ENCODE measurements at places on chromosomes 1 and 21.

GRCh38 chr1:101278845-101279244, 42.0 kb downstream of the S1PR1 start:
- DNase-seq: no peak

DNA sequence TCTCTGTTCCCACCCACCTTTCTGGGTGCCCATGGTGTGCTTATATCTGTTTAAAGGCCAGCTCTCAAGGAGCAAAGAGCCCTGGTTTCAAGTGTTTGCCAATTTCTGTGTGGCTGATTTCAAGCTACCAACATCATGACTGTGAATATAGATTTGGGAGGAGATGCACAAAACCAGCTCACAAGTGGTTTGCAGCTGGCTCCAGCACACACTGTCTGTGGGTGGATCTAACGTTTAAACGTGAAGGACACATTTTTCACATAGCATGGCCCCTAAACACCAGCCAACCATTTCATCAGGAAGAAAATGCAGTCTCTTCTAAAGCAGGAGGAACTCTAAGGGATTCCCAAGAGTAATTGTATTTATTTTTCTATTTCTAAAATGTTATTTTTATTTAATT, 65.2 kb downstream of the FCRL5 start:
- DNase-seq: no peak

DNA sequence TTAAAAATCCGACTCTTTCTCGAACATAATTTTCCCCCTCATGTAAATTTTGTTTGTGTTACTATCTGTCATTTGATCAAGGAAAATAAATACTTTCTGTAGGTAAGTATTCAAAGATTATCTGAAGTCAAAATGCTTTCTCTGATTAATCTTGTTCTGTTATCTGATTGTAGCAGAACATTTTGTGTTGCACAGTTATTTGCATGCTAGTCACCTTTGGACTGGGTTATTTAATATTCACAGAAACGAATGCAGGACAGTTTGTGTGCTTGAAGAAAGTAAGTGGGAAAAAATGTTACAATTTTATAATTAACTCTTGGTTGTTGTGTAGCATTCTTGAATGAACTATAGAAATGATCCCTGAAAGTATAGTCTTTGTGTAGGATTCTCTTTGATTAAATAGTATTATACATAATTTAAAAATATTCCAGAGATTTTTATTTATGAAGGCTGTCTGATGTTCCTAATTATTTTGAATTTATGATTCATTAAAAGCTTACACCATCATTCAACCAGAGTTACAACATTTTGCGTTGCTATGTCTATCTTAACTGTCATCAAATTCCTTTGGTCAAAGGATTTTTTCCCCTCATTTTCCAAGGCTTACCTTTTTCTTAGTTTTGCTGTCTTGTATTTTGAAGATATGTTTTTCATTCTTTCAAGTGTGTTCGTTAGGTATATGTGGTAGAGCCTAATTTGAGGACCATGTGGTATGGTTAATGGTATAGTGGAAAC, 176.6 kb downstream of the GIPC2 start:
- DNase-seq: no peak

GRCh38 chr1:55347866-55348265, 132.7 kb upstream of the USP24 start:
- DNase-seq: no peak

DNA sequence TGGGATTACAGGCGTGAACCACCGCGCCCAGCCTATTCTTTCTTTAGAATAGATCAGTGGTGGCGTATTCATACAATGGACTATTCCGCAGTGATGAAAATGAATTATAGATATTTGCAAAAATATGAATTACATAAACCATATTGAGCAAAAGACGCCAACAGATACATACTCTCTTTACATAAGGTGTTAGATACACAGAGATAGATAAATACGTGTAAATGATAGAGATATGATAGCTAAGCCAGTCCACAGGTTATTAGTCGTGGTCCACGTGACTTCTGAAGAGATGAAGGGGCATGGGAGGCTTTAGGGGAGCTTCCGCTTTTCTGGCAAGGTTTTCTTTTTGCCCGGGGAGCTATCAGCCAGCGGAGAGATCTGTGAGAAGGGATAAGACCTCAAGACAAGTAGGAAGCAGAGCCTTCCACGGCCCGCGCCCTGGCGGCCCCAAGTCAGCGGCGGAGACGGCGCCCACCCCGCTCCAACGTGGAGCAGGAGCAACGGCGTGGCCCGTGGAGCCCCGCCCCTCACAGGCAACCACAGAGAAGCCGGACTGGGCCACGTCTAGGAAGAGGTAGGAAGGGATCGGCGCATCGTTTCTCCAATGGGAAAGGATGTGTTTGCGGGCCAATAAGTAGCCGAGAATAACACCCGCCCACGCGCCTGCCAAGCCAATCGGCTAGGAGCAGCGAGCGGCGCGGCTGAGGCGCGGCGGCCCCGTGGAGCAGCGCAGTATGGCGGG, at the start of gene MSTO1:
Gene MSTO1 (plus strand): TSS at position 704 of the 742 bp plus-strand sequence. CDS start 31 bp downstream, at position 735.
- DNase-seq: peak; percentile 99

DNA sequence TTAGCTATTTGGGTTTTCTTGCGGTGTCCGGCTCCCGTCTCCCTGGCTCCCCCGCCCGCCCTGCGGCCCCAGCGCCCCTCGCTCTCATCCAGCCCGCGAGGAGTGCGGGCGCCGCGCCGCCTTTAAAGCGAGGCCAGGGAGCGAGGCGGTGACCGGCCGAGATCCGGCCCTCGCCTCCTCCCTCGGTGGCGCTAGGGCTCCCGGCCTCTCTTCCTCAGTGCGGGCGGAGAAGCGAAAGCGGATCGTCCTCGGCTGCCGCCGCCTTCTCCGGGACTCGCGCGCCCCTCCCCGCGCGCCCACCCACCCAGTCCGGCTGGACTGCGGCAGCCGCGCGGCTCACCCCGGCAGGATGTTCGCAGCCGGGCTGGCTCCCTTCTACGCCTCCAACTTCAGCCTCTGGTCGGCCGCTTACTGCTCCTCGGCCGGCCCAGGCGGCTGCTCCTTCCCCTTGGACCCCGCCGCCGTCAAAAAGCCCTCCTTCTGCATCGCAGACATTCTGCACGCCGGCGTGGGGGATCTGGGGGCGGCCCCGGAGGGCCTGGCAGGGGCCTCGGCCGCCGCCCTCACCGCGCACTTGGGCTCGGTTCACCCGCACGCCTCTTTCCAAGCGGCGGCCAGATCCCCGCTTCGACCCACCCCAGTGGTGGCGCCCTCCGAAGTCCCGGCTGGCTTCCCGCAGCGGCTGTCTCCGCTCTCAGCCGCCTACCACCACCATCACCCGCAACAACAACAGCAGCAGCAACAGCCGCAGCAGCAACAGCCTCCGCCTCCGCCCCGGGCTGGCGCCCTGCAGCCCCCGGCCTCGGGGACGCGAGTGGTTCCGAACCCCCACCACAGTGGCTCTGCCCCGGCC, 492 bp downstream of the HLX start:
- DNase-seq: peak; percentile 24

- no peak for DNase-seq
These were observed 101.1 kb upstream of the ERRFI1 start for GRCh38 chr1:8127171-8127641.

DNA sequence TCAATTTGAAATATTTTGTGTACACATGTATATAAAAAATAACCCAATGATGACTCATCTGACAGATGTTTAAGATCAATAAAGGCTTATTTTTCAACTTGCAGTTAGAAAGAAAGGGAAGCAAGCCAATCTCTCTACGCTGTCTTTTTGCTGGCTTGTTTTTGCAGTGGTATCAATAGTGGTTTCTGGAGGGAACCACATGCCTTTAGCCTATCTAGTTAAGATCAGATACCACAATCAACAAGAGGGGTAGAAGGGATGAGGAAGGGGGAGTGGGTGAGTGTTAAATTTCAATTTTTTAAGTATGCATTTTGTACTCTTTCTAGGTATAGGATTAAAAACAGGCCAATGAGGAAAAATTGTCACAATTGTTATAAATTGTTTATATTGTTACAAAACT, 276.2 kb downstream of the KCNH1 start:
- no peak for DNase-seq

GRCh38 chr1:180343921-180344769, 114.1 kb downstream of the LHX4 start:
- DNase-seq: peak; percentile 60

DNA sequence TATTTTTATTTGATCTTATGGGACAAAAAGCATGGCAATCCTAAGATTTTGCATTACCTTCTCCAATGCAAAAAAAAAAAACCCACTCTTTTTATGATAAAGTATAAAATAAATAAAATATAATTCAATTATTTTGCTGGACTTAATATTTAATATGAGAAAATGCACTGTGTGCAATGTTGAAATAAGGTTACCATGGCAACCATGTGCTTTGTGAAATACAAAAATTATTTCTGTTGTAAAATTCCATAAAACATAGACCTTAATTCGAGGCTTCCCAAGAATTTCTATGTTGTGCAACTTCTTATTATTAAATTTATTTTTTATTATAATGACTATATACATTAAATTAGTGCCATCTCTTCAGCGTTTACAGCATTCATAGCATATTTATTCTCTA, 989.5 kb downstream of the MRPL39 start:
- DNase-seq: no peak

DNA sequence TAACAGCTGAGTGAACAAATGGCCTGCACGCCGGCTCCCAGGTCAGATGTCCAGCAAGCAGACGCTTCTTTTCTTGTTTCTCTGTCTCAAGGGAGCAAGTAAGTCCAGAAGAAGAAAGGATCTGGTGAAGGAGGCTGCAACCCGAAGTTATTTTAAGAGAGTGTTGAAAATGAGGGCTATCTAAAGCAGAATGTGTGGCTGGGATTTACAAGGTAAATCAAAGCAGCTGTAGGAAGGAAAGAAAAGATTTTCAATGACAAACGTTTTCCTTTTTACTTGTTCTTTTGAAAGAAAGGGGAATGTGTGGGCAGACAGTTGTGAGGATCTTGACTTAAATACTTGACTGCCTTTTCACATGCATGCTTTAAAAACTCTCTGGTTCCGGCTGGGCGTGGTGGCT, 311.5 kb downstream of the KIF26B start:
- no peak for DNase-seq

GRCh38 chr1:154993572-154994268, at the start of gene LENEP:
Gene LENEP (plus strand): TSS chr1:154993586. CDS start chr1:154993608, 22 bp downstream.
- no peak for DNase-seq

GRCh38 chr1:156295391-156295947, at the start of gene GLMP:
Gene GLMP (minus strand): TSS chr1:156295679. CDS start chr1:156295645, 34 bp downstream.
- DNase-seq: peak; percentile 59

DNA sequence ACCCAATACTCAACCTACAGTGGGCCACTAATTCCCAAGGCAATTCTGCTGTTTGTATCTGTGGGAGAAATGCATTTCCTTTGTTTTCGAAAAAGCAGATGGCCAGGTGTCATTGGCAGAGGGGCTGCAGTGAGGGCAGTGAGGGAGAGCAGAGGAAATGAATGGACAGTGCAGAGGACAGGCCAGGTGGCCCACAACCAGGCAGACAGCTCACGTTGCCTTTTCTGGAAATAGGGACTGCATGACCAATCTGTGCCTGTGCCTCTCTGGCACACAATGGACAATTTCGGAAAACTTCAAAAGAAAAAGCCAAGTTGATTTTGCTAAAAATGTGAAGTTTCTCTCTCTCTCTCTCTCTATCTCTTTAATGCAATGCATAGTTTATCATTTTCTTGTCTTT, 52.6 kb upstream of the ETS2 start:
- DNase-seq: no peak

GRCh38 chr1:11531943-11532342, 53.0 kb downstream of the DISP3 start:
- DNase-seq: no peak

DNA sequence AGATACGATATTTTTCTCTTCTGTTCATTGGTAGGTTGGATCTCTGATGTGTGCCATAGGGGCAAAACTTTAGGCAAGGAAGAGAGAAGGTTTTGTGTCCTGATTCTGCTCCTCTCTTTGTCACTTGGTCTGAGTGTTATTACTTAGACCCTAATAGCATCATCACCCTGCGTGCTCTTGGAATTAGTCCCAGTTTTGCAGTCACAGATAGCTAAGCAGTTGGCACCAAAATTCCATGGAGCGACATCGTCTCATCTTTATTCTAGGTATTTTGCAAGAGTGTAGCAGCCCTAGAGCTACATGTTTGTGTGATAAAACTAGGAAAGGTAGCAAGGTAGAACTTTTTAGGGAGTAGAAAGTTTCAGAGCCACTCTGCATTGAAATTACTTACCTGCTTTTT, 23.8 kb downstream of the PIP5K1A start:
- DNase-seq: no peak

DNA sequence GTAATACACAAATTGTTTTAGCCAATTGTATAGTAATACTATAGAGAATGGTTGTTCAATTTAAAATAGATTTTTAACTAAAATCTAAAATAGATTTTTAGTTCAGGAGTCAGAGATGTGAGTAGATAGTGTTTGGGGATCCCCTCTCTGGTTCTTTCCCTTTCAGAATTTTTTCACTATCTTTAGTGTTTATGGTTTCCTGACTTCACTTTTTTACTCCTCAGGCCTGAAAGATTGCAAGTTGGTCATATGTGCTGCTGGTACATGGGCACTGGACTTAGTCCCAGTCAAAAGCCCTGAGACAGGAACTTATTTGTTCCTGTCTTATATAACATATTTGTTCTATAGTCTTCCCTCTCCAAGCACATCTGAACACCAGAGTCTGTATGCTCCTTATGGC, 96.8 kb upstream of the ATP1B1 start:
- DNase-seq: peak; percentile 56

GRCh38 chr21:34801519-34802132, 132.8 kb downstream of the CLIC6 start:
- DNase-seq: peak; percentile 62

- DNase-seq: peak; percentile 78
These were observed at the start of gene TRAF5 for GRCh38 chr1:211326528-211327345. Gene TRAF5 (plus strand): TSS chr1:211326833. CDS start chr1:211353240, 26,407 bp downstream.

DNA sequence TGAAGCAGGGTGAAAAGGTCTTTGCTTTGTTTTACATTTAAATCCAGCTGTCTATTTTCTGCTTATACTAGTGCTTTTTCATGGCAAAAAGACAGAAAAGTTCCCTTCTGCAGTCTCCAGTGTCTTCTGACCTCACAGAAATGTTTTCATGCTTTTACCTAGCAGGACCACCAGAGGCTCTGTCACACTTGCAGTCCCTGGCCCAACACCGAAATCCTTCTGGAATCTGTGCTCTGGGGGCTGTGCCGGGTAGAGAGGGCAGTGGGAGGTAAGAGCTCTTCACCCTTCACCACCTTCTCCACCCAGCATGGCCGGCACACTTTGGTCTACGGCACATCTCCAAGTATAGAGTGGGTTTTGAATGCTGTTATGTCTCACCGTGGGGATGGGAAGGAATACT, 20.8 kb downstream of the GNAT2 start:
- DNase-seq: no peak

- DNase-seq: no peak
These were observed 78.9 kb downstream of the MT1HL1 start for GRCh38 chr1:236925386-236925785.

DNA sequence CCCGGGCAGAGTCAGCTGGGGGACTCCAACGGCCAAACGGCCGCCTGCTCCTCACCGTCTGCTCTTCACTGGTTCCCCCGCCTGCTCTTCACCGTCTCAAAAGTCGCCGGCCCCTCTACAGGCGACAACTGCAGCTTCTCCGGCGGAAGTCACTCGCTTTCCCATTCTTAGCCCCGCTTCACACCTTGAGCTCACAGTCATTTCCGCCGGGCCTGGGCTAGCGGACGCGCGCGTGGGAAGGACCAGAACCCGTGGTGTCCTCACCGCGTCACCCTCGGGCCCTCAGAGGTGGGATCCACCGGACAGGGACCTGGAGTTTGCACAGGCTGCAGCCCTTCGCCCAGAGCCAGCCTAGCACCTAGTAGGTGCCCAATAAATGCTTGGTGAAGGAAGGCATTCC, 27.9 kb upstream of the HJV start:
- DNase-seq: no peak

Data from GM12865 (cell line).